ENCODE measurements at places on chromosomes 2 and 18. TPM values are rescaled to one million over a fixed set of nuclear protein-coding genes. Genes with fewer than 3 reads are reported as not detected.
A peak's percentile ranks its signal among the peaks of the same experiment; 100 is the strongest.

Gene B3GNT7
- total RNA-seq, result 151 TPM

Gene ITGB6
- total RNA-seq, result 0.07 TPM

GRCh38 chr2:70888366-70888922, 47.3 kb upstream of the ATP6V1B1 start:
- no peaks in the 10 kb centered on the region for H3K36me3 ChIP-seq
- H3K4me1 ChIP-seq, result peaks cover 33% of the 10 kb centered on the region
- no peak overlapping the region for H3K27ac ChIP-seq
- H3K27me3 ChIP-seq, result peaks cover 100% of the 10 kb centered on the region

Gene ANKRD53
- total RNA-seq, result 0.39 TPM

Gene TRIB2
- 89.3 TPM for total RNA-seq

- H3K27me3 ChIP-seq, result peaks cover 13% of the 10 kb centered on the region
- H3K4me3 ChIP-seq, result no peak overlapping the region
- peak overlapping the region; percentile 54 for H3K27ac ChIP-seq
- H3K36me3 ChIP-seq, result no peaks in the 10 kb centered on the region
Observed at GRCh38 chr2:170354388-170354787, 176.4 kb downstream of the MYO3B start.

Gene NEURL3
- total RNA-seq, result not detected

- H3K4me1 ChIP-seq, result peaks cover 29% of the 10 kb centered on the region
- H3K27me3 ChIP-seq, result no peaks in the 10 kb centered on the region
- H3K27ac ChIP-seq, result no peak overlapping the region
- H3K36me3 ChIP-seq, result 0 out of 2 replicates have a peak, but pooled peaks cover 2% of the 10 kb centered on the region
- no peak overlapping the region for H3K4me3 ChIP-seq
Observed at GRCh38 chr2:12320991-12321641, 395.6 kb upstream of the TRIB2 start.

DNA sequence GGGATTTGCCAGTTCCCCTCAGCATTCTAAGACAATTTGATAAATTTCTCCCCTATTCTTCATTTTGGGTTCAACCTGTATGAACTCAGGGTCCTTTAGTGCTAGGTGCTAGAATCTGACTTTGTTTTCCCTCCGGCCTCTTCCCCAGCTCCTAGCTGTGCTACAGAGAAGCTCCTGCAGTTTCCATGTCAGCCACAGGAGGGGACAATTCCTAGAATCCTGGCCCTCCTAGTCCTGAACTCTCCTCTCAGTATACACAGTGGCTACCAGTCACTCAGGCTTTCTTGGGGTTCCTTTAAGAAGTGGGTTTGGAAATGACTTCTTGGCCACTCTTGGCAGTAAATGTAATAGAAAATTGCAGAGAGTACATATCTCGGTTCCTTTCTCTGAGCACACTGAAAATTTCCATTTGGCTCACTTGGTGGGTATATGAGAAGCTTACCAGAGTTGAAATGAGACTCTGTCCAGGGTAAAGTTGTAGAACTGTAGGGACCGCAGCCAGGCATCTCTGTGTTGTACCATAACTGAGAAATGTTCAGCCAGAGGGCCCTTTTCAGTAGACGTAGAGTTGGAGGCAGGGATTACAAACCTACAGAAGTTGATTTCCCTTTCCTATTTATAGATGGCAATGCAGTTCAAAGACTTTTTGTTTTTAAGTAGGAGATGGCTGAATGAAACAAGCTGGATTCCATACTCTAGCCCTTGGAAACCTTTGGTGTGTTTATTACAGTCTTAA, 5.0 kb upstream of the CHST10 start:
- H3K4me1 ChIP-seq, result peaks cover 14% of the 10 kb centered on the region
- no peak overlapping the region for H3K27ac ChIP-seq
- H3K27me3 ChIP-seq, result no peaks in the 10 kb centered on the region
- no peak overlapping the region for H3K4me3 ChIP-seq

Gene NXPH2
- 0.92 TPM for total RNA-seq

GRCh38 chr2:236558036-236558435, 11.6 kb upstream of the ACKR3 start:
- H3K27me3 ChIP-seq, result peaks cover 2% of the 10 kb centered on the region
- no peak overlapping the region for H3K27ac ChIP-seq
- H3K4me1 ChIP-seq, result peaks cover 2% of the 10 kb centered on the region
- no peaks in the 10 kb centered on the region for H3K36me3 ChIP-seq
- DNase-seq, result no peak

DNA sequence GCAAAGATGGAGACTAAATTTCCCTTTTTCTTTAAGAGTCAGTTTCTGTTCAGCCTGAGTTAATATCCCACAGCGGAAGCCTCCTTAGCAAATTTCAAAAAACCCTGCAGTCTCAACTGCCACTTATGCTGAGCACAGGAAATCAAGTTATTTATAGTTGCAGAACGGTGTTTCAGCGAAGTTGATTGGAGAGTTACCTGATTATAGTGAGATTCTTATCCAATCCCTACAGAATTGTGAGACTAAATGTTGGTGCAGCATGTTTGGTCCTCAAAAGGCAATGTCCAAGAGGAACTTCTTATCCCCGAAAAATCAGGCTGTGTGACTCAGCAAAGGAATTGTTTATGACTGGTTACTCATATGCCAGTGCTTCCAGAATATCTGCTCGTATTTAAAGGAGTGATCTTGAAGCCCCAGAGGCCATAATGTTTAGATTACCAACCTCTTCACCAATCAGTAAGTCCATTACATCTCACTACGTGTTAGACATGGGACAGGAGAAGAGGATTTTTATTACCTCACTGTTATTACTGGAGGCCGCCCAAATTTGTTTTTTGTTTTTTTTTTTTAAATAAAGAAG, 67.9 kb downstream of the LRRFIP1 start:
- no peaks in the 10 kb centered on the region for H3K27me3 ChIP-seq
- H3K36me3 ChIP-seq, result no peaks in the 10 kb centered on the region
- no peak for DNase-seq
- peaks cover 79% of the 10 kb centered on the region for H3K4me1 ChIP-seq
- no peak overlapping the region for H3K27ac ChIP-seq
- H3K4me3 ChIP-seq, result no peak overlapping the region

DNA sequence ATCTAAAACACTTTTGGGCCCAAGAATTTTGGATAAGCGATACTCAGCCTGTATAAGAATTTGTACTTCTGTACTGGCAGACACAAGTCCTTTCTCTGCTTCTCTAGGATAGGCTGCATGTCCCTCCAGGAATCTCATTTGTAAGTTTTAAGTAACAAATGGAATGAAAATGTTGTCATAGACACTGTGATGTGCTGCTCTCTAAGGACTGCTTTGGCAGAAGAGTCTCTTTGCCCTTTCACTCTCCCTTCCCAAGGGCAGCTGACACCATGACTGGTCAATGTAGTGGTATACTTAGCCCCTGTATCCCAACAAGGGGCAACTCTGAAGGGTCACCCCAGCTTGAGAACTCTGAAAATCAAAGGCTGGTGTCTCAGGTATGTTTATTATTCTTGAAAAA, 27.3 kb downstream of the PLA2R1 start:
- no peaks in the 10 kb centered on the region for H3K4me1 ChIP-seq
- H3K4me3 ChIP-seq, result no peak overlapping the region

Gene FIGN
- total RNA-seq, result 23.1 TPM

Gene CAPN14
- 0.11 TPM for total RNA-seq

Gene SERPINB11
- total RNA-seq, result not detected

DNA sequence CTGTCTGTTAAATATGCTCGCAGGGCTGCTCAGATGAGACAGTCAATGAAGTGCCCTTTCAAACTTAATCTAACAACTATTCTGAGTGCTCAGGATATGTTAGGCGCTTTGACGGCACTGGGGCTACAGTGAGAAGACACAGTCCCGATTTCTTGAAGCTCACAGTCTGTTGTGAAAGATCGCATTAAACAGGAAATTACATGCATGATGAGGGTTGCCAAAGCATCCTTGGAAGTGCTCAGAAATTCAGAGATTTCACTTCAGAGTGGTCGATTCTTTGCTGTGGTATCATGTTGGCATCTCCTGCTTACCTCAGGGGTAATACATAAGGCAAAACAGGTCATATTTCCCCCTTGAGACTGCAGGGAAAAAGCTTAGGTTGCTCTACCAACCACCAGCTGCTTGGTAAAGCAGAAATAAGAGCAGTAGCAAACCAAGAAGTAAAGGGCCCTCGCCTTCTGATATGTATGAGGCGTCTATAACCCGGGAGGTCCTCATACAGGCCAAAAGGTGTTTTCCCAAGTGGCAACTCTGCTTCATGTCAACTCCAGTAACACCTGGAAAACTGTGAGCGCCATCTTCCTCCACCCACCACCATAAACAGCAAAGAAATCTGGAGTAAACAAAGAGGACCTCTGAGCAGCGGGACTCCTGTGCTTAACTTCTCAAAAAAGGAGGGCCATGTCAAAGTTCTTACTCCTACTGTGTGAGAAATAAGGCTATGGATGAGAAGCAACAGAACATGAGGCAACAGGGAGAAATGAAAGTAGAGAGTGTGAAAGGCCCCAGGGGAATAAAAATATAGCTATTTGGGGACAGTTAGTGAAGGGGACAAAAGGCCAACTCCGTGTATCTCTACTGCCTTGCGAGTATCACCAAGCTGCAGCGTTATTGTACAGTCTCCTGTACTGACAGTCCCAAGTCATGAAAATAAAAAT, 79.3 kb downstream of the CLHC1 start:
- no peak overlapping the region for H3K27ac ChIP-seq
- H3K4me3 ChIP-seq, result no peak overlapping the region
- no peaks in the 10 kb centered on the region for H3K36me3 ChIP-seq
- H3K27me3 ChIP-seq, result no peaks in the 10 kb centered on the region
- DNase-seq, result no peak

Gene LRRTM4
- total RNA-seq, result 8.5 TPM

Gene ZSWIM2
- not detected for total RNA-seq

Gene ALKAL2
- total RNA-seq, result 4.3 TPM

Gene LCT
- not detected for total RNA-seq

- DNase-seq, result no peak
- H3K27ac ChIP-seq, result no peak overlapping the region
- H3K4me3 ChIP-seq, result no peak overlapping the region
- H3K4me1 ChIP-seq, result peaks cover 30% of the 10 kb centered on the region
Observed at GRCh38 chr18:26868968-26869586, 3.6 kb upstream of the AQP4 start.

DNA sequence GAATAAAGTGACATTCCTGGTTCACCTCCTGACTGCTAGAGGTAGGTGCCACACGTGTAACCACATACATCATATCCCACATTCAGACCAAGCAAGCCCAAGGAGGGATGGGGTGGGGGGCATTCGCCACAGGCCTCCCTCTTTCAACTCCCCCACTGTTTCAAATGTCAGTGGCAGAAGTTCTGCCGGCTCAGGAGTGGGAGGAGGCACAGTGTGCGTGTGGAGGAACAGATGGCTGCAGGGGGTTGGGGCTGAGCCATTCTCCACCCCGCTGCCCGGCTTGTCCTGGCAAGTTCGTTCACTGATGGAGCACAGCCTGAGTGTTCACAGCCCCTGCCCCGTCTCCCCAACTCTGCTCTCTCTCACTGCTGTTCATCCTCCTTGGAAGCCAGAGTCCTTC, 75.4 kb upstream of the TANC1 start:
- H3K4me3 ChIP-seq, result no peak overlapping the region
- no peaks in the 10 kb centered on the region for H3K36me3 ChIP-seq
- H3K27me3 ChIP-seq, result no peaks in the 10 kb centered on the region
- DNase-seq, result no peak
- no peaks in the 10 kb centered on the region for H3K4me1 ChIP-seq

DNA sequence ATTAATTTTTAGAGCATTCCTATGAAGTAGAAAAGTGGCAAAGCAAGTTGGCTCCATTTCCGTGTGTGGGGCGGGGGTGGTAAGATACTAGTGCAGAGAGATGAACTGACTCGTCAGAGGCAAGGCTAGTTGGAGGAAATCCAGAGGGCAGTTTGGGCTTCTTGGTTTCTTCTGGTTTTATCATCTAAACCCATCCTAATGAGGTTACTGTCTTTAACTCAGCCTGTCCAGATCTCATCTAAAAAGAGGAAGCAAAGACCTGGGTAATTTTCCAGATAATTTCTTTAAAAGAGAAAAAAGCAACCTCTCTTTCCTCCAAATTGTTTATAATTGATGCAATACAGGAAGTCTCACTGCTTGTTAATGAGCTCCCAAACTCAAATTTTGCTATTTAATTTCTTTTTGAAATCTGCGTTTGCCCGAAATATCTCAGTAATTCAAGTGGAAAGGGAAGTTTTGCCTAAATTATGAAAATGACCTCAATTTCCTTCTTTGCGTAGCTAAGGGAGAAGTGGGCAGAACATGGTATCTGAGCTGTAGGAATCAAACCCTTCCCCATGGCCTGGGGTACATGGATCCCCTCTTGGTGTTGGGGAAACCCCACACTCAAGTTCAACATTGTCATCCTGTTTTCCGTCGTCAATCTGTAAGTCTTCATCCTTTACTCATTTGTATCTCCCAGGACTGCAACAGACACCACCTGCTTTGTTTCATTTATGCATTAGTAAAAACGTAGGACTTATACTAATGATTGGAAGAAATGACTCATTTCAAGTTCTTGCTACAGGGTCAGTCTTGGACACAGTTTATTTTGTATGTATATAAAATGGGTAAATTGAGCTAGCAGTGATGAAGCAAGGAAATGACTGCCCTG, 89.1 kb upstream of the KLF7 start:
- H3K27ac ChIP-seq, result no peak overlapping the region
- no peak overlapping the region for H3K4me3 ChIP-seq
- no peaks in the 10 kb centered on the region for H3K36me3 ChIP-seq
- H3K27me3 ChIP-seq, result no peaks in the 10 kb centered on the region
- H3K4me1 ChIP-seq, result peaks cover 36% of the 10 kb centered on the region

GRCh38 chr2:45194596-45194995, 185.3 kb upstream of the SIX2 start:
- no peaks in the 10 kb centered on the region for H3K36me3 ChIP-seq
- 0 out of 2 replicates have a peak, but pooled peaks cover 10% of the 10 kb centered on the region for H3K27me3 ChIP-seq
- no peak overlapping the region for H3K4me3 ChIP-seq
- peaks cover 30% of the 10 kb centered on the region for H3K4me1 ChIP-seq
- DNase-seq, result no peak
- H3K27ac ChIP-seq, result no peak overlapping the region

DNA sequence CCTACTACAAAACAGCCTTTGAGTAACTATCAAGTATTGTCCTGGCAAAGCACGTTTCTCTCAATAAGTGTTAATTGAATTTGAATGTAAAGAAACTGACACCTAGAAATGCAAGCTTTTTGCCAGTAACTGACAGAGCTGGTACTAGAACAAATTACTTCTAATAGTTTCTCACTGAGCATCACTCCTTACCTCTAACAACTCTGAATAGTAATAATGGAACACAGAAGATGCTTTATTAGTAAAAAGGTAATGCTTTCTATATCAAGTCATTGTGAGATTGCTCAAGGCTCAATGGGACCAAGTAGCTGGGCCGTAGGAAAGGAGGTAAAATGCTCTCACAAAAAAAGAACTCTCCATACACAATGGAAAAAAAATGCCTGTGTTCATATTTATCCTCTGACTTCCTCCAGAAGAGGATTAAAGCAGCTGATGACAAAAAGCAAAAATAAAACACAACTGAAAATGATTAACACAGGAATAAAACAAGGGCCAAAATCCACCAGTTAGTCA, 11.8 kb downstream of the RASGRP3 start:
- H3K4me1 ChIP-seq, result peaks cover 4% of the 10 kb centered on the region
- peaks cover 9% of the 10 kb centered on the region for H3K36me3 ChIP-seq
- no peak overlapping the region for H3K4me3 ChIP-seq
- no peak for DNase-seq
- H3K27me3 ChIP-seq, result no peaks in the 10 kb centered on the region

GRCh38 chr2:231047923-231048915, 8.4 kb upstream of the PSMD1 start:
- no peak overlapping the region for H3K27ac ChIP-seq
- peaks cover 26% of the 10 kb centered on the region for H3K27me3 ChIP-seq
- no peaks in the 10 kb centered on the region for H3K36me3 ChIP-seq
- DNase-seq, result no peak
- H3K4me1 ChIP-seq, result peaks cover 4% of the 10 kb centered on the region
- H3K4me3 ChIP-seq, result no peak overlapping the region

GRCh38 chr2:72293620-72294019, 146.0 kb upstream of the CYP26B1 start:
- H3K4me1 ChIP-seq, result no peaks in the 10 kb centered on the region
- no peak for DNase-seq
- H3K4me3 ChIP-seq, result no peak overlapping the region
- H3K27me3 ChIP-seq, result no peaks in the 10 kb centered on the region
- no peaks in the 10 kb centered on the region for H3K36me3 ChIP-seq
- H3K27ac ChIP-seq, result no peak overlapping the region

Data from WTC11 (cell line).